NCI-H524 (cell line): ENCODE measurements at places on chromosomes 1 and 21.

DNA sequence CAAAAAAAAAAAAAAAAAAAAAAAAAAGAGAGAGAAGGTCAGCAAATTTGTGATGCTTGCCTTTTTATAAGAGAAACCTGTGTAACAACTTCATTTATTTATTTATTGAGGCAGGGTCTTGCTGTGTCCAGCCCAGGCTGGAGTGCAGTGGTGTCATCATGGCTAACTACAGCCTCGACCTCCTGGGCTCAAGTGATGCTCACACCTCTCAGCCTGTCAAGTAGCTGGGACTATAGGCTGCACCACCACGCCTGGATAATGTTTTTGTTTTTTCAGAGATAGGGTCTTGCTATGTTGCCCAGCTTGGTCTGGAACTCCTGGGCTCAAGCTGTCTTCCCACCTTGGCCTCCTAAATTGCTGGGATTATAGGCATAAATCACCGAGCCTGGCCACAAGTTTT, 42.4 kb downstream of the DHCR24 start:
- no peak for DNase-seq

GRCh38 chr1:222777463-222777862, 37.4 kb upstream of the DISP1 start:
- DNase-seq: no peak

GRCh38 chr1:224447251-224447650, 12.7 kb upstream of the WDR26 start:
- DNase-seq: no peak

- DNase-seq: no peak
Measured at GRCh38 chr1:116940814-116941599, 31.3 kb downstream of the PTGFRN start.

GRCh38 chr1:30520476-30520875, 202.9 kb downstream of the MATN1 start:
- no peak for DNase-seq
